Nucleus accumbens (tissue), 56 donors: ENCODE measurements at places on chromosomes 1 and 21.

DNA sequence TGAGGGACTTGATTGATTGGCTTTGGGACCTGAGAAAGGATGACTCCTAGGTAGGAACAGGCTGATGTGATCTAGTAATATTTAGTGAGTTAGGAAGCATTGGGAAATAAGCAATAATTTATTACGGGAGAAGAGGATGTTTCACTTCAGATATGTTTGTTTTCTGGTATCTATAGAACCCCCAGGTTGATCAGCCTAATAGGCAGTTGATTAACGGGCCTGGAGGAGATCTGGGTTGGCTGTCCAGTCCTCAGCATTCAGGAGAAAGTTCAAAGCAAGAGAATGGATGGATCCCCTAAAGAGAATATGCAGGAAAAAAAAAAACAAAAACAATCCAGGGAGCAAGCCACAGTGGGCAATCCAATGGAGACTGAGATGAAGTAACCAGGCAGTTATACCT is 48.2 kb upstream of the AKT3 start:
- DNase-seq, result no peak

- DNase-seq, result no peak
Measured at GRCh38 chr21:42132183-42132582, 61.1 kb downstream of the UMODL1 start.

GRCh38 chr21:19781881-19782652 is 1216.1 kb upstream of the NCAM2 start:
- DNase-seq, result no peak

GRCh38 chr1:62597281-62597680 is at the start of gene ANGPTL3:
TSS of gene ANGPTL3 (plus strand) at chr1:62597520. CDS start at chr1:62597567, 47 bp downstream.
- DNase-seq, result no peak

DNA sequence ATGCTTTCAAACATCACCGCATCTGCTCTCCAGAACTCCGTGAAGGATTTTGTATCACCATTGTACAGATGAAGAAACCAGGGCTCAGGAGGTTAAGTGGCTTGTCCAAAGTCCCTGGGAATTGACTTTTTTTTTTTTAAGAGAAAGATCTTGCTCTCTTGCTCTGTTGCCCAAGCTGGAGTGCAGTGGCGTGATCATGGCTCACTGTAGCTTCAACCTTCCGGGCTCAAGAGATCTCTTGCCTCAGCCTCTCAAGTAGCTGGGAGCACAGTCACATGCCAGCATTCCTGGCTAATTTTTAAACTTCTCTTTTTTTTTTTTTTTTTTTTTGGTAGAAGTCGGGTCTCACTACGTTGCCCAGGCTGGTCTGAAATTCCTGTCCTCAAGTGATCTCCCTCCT is 6.9 kb upstream of the TAS1R2 start:
- no peak for DNase-seq

DNA sequence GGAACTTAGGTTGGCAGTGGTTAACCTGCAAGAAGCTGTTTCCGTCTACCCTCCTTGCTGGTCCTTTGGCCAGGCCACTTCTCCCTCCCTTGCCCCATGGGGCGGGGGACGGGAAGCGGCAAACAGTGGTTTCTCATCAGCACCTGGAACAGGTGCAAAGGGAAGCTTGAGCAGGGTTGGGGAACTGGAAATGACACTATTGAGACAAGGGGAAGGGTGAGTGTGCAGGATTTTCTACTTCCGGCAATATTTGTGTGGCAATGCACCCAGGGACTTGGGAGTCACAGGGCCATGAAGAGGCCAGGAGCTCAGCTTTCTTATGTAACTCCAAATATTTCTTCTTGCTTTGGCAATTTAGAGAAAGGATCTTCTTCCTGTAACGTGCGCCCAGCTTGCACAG is 29.0 kb upstream of the SARS1 start:
- no peak for DNase-seq

- no peak for DNase-seq
Measured at GRCh38 chr1:214259353-214259977, 21.5 kb upstream of the SMYD2 start.

DNA sequence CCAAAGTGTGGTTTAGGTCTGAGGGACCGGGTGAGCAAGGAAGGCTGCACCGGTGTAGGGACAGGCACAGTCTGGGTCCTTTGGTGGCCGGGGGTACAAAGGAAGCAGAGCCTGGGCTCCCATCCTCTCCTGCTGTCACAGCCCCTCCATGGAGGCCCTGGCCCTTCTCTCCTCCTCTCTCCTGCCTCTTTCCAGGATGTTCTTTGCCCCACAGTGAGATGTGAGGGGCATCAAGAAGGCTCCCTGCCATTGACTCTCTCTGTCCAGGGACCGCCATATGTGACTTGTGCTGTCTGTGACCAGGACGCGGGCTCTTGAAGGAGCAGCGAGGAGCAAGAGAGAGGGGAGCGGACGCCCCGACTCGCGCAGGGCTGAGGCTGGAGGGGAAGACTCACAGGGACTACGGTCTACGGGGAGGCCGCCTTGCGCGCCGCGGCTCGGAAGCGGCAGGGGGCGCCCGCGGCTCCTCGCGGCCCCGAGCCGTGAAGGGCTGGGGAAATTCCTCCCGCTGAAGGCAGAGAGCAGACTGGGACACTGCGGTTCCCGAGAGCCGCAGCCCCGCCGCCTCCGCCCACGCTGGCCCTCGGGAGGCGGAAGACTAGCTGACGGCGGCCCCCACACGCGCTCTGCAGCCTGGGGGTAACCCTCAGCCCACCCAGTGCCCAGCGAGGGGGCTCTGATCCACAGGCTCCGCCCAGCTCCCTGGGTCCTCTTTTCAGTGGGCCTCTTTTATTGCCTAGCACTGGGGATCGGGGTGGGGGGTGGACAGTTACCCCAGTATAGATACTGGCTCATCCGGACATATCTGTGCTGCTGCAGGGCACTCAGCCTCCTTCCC is 40.8 kb downstream of the MAB21L3 start:
- peak; percentile 68 for DNase-seq
